Lung microvascular endothelial cell (primary cell): ENCODE measurements at places on chromosomes 12 and 14.

GRCh38 chr12:3313675-3314663 lies 177.0 kb upstream of the PRMT8 start:
- peak; percentile 59 for DNase-seq

GRCh38 chr14:104600141-104600643 lies 4.4 kb downstream of the TMEM179 start:
- DNase-seq, result peak; percentile 27

DNA sequence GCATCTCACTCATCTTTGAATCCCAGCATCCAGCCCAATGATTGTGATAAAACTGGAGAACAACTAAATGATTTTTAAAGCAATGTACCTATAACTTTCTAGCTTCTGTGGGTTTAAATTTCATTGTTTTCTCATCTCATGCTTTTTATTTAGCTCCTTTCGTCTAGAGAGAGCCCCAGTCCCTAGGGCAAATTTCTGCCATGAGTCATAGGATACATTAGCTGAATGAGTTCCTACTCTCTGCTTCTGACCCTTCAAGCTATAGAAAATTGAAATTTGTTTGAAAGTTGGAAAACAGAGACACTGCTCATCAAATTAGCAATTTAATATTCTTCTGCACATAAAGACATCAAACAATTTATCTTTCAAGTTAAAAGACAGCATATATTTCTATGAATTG lies 113.9 kb downstream of the KIF21A start:
- no peak for DNase-seq

- DNase-seq, result no peak
These were observed 30.8 kb upstream of the LRRC10 start for GRCh38 chr12:69641546-69641945.

DNA sequence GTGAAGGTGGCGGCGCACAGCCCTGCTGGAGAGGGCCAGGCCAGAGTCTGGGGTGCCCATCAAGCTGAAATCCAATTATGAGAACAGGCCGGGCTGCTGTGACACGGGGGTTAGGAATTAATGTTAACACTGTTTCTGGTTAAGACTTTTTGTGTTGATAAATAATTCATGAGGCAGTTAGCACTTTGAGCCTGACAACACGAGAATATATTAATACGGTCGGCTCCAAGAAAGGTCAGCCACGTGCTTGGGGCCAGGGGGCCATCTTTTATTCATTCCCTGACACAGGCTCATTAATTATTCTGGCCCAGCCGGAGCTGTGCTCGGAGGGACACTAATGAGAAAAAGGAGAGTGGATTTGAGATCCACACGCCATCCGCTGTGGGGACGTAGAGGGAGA lies 45.1 kb downstream of the FBRSL1 start:
- no peak for DNase-seq

DNA sequence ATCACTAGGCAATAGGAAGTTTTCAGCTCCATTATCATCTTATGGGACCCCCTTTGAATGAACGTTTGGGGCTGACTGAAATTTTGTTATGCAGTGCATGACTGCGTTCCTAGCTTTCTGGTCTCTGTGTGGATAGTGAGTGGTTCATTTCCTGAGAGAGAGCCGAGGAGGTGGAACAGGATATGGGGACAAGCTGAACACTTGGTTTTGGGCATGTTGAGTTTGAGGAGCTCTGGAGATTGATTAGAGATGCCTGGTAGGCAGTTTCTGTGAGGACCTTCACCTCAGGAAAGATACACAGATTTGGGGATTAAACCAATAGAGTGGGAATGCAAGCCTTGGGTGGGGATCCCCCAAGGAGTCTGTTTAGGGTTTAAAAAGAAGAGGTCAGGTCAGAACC lies 27.7 kb downstream of the TEAD4 start:
- no peak for DNase-seq

DNA sequence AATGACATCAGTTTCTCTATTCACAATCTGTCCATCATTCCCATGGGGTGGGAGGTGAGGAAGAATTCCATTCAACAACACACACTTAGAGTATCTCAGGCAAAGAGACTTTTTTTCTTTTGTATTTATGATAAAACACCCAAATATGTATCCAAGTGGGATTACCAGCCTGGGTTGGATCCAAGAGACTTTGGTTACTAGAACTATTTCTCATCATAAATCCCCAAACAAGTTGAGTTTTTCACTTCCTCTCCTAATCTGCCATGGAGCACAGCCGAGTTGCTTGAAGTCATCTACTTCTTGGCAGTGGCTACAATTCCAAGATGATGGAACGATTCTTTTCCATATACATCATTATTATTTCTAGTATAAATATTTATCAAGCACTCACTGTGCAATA lies 209.2 kb upstream of the HMGA2 start:
- no peak for DNase-seq

DNA sequence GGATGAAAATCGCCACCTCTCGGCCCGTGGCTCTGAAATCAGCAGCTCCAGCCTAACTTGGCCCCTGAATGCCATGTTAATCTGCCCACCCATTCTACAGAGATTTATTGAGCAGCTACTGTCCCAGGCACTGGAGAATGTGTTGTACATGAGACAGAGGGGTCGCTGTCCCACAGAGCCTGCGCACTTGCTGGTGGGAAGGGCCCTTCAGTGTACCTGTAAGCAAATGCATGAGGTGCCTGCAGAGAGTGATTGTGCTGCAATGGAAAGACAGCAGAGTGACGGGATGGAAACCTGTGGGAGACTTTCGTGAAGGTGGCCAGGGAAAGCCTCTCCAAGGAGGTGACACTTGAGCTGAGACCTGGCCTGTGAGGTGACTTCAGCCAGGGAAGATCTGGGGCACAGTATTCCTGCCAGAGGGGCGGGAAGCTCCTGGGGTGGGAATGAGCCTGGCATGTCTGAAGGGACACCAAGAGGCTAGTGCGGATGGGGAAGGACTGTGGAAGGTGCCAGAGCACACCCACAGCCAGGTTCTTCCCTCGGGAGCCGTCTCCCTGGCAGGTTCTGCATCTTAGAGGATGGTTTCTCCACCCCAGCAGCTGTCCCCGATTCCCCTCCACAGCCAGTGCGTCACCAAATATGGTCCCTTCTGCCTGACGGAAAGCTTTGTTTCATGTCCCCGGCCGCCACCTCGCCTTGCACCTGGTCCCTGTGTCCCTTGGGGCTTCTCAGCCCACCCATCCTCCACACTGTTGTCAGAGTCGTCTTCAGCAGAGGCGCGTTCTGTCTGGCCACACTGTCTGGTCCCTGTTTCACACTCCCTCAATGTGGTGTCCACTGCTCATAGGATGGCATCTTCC lies 8.7 kb downstream of the SMIM41 start:
- no peak for DNase-seq

- DNase-seq, result no peak
These were observed 36.7 kb upstream of the PZP start for GRCh38 chr12:9244894-9245293.

GRCh38 chr12:122182887-122183587 lies at the start of gene LRRC43:
Gene LRRC43, plus strand, starts transcription at chr12:122183123. Its CDS starts 22 bp downstream, at chr12:122183145.
- peak; percentile 50 for DNase-seq

DNA sequence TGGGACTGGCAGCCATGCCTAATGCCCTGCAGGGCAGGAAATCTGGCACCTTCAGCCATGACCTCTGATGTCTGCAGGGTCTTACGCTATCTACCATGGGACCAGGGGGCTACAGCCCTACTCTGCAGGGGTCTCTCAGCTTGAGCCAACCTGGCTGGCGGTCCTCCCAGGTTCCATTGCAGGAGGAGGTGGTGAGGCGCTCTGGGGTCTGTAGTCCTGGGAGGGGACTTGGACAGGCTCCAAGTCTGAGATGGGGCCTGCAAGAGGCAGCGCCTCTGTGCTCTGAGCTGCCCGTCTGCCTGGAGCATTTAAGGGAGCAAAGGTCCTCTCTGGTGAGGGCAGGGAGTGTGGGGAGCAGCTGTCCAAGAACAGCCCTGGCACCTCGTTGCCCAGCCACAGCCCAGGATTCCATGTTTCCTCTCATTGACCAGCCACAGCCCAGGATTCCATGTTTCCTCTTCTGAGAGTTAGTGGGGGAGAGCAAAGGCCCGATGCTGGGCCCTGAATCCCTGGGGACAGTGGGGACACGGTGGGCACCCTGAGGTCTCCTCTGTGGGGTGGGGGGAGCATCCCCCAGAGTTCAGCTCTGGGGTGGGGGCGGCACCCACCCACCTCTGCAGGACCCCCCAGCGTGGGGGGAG lies 655 bp downstream of the PLD4 start:
- DNase-seq, result no peak

GRCh38 chr12:52081263-52081733 lies 1.8 kb downstream of the SMIM41 start:
- no peak for DNase-seq

DNA sequence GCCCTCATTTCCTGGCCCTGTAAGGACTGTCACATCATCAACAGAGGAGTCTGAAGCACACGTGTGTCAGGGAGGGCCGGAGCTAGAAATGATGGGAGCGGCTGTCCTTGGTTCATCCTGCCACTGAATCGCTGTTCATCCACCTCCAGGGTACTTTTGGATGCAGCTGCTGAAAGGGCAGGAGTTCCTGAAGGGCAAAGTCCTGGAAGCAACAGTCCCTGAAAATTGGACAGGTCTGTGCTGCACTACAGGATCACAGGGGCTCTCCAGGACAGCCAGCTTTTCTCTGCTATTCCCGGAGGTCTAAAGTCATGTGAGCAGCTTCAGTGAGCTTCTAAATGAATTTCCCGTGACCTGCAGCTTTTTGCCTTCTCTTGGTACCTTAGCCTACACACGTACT lies 17.7 kb downstream of the POU6F1 start:
- DNase-seq, result no peak

DNA sequence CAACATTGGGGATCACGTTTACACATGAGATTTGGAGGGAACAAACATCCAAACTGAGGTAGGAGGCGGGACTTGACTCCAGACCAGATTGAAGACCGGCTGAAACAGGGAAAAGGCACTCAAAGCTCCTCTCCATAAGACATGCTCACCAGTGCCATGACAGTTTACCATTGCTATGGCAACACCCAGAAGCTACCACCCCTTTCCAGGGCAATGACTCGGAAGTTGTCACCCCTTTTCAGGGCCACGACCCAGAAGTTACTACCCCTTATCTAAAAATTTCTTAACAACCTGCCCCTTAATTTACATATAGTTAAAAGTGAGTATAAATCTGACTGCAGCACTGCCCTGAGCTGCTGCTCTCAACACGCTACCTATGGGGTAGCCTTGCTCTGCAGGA lies 34.1 kb downstream of the TMEM233 start:
- DNase-seq, result no peak

DNA sequence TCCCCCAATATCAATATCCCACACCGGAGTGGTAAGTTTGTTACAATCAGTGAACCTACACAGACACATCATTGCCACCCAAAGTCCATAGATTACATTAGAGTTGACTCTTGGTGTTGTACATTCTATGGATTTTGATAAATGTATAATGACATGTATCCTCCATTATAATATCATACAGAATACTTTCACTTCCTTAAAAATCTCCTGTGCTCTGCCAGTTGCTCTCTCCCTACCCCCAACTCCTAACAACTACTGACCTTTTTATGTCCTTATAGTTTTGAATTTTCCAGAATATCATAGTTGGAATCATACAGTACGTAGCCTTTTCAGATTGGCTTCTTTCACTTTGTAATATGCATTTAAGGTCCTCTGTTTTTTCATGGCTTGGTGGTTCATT lies 48.4 kb downstream of the SLC4A8 start:
- no peak for DNase-seq

DNA sequence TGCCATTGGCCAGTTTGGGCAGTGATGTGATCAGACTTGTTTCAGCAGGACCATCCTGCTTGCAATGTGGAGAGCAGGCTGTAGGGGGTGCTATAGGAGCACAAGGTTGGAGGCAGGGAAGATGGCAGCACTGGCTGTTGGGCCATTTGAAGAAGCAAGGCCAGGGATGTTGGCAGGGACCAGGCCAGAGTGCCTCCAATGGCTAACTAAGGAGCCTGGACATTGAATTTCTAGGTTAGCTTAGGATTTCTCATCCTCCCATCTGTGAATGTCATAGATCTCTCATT lies 23.5 kb downstream of the FGF23 start:
- peak; percentile 40 for DNase-seq

GRCh38 chr12:87760943-87761342 lies 268.3 kb downstream of the C12orf50 start:
- no peak for DNase-seq

DNA sequence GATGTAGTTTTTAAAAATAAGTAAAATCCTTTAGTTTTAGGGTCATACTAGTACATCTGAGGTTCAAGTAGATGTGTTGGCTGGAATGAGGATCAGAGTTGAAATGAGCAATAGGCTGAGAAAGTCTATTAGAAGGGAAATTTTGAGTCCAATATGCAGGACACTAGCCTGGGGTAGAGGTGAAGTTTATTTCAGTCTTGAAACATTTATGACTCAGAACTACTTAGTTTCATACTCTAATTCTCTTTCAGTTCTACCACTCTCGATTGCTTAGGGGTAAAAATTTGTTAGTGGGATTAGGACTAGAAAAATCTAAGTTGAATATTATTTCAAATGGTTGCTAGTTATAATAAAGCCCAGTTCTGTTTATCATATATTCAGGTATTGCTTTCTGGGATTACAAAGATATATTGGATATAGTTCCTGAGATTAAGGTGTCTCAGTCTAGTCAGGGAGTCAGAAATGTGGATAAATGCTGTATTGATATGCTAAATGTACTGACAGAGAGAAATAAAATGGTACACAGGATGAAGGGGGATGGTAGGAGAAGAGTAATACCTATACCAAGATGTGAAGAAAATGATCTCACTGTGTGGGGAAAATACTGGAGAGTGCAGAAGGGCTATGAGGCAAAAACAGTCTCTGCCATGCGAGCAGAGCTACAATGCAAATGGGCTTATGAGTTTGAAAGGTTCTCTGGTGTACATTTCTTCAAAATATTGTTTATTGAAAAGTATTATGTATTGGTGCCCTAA lies 395.8 kb upstream of the FBXO33 start:
- no peak for DNase-seq

GRCh38 chr12:52230364-52231281 lies 2.4 kb upstream of the KRT7 start:
- DNase-seq, result no peak

- DNase-seq, result no peak
These were observed 19.8 kb downstream of the SLC16A7 start for GRCh38 chr12:59615392-59616165.

DNA sequence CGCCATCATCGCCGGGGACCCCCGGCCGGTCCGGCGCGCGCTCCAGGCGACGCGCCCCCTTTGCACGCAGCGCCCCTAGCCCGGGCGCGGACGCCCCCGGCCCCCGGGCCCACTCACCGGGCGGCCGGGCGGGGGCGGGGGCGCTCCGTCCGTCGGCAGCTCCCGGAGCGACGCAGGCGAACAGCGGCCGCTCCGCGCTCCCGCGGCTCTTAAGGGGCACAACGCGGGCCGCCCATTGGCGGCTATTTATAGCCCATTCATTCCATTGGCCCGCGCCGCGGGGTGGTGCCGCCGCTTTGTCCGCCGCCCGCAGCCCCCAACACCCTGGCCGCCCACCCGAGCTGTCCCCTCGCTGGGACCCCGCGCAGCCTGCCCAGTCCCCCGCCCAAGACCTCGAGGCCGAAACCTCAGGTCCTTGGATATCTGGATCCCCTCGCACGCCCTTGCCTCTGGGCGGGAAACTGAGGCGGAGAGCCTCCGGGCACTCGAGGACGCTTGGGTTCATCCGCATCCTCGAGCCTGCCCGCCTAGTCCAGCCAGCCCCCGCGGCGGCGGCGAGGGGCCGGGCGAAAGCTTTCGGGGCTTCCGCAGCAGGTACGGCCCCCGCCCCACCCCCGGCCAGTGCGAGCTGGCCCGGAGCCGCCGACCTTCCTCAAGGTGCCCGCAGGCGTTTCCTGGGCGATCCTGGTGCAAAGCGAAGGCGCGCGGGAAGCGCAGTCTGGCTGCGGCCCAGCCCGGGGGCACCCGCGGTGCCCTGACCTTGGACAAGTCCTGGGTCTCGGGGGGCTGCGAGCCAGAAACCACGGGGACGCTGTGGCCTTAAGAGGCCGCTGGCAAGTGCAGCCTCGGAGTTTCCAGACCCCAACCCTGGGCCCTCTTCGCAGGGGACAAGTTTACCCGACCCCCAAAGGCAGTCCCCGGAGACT lies at the start of gene CKB:
CKB (minus strand) TSS at position 182 of the 926 bp plus-strand sequence. CDS start 337 bp downstream, outside the sequence.
- peak; percentile 43 for DNase-seq
